AG04450 (cell line): ENCODE measurements at places on chromosomes 3 and 15.

GRCh38 chr3:43005253-43005652, 26.1 kb downstream of the GASK1A start:
- DNase-seq, result no peak

DNA sequence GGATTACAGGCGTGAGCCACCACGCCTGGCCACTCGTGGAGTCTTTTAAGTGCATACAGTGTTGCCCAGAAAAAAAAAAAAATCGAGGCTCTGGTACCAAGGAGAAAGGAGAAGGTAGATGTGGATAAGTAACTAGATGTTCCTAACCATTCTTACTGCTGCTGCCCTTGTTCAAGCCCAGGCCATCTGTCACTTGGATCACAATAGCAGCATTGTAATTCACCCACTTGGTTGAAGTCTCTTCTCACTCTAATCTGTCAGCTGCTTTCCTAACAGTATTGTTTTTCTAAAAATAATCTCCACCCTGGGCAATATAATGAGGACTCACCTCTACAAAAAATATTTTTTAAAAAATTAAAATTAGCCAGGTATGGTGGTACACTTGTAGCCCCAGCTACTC, 58.0 kb upstream of the CRTC3 start:
- no peak for DNase-seq

GRCh38 chr3:186596568-186597287, 16.1 kb upstream of the AHSG start:
- DNase-seq, result no peak

DNA sequence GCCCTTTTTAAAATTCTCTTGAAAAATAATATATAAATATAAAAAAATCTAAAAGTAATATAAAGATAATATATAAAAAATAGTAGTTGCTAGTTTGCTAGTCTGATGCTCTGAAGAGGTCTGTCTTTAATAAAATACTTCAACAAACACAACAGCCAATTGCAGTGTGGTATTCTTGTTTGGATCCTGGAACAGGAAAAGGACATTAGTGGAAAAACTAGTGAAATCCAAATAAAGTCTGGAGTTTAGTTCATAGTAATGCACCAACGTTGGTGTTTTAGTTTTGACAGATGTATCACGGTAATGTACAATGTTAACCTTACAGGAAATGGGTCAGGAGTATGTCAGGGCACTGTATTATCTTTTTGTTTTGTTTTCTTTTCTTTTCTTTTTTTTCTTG, 26.0 kb upstream of the CEMIP start:
- DNase-seq, result no peak
